ENCODE measurements at places on chromosomes 11 and 22.

GRCh38 chr11:94459576-94459975, 34.1 kb downstream of the MRE11 start:
- no peak for DNase-seq

GRCh38 chr11:27995083-27995482, 112.9 kb downstream of the KIF18A start:
- DNase-seq: no peak

DNA sequence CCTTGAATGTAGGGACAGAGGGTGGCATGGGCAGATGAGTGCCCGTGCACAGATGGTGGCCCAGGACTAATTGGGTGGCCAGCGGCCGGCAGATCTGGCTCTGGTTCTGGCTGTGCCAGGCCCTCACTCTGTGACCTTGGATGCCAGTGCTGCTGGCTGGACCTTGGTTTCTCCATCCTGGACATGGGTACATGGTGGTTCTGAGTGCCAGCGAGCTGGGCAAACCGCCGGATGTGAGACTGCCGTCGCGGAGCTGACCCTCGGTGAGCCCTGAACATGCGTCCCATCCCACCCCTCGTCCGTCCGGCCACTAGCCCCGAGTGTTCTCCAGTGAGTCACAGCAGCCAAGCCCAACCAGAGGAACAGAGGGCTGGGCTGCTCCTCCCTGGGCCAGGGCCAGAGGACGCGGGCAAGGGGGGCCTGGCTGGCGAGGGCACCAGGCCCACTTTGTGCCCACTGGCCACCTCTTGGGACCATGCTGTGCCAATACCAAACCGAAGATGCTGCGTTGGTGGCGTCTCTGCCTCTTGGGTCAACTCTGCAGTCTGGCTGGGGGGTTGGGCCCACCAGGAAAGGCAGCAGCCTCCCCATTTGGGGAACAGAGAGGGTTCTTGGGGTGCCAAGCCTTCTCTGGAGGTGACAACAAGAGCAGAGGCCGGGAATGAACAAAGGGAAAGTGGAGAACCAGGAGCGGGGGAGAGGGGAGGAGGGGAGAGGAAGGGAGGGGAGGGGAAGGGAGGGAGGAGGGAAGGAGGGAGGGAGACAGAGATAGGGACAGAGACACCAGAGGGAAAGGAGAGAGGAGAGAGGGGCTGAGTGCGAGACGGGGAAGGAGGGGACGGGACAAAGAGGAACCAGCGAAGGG, 10.7 kb downstream of the LSP1 start:
- DNase-seq: no peak

GRCh38 chr11:93689240-93689639, 27.8 kb downstream of the CEP295 start:
- DNase-seq: no peak

DNA sequence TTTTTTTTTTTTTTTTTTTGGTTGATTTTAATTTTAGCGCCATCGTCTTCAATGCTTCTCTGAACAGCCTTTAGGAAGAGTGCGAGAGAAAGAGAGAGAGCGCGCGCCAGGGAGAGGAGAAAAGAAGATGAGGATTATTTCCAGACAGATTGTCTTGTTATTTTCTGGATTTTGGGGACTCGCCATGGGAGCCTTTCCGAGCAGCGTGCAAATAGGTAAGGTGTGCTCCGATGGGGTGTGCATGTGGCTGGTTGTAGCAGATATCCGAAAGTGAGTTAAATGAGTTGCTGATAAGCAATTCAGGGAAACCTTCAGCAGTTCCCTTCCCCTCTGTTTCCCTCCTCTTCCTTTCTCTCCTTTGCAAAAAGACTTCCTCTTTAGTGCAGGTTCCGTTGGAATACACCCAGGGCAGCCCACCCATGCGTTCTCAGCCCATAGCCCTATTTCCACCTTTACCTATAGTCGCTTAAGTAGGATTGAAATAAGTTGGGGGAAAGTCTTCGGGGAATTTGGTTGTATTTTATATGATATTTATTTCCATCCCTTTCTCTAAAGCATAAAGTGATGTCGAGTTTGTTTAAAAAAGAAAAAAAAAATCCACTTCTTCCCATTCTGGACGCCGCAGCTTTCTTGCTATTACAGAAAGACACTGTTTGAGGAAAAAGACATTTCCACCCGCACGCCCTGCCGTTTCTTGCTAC, 1.1 kb downstream of the GRIA4 start:
- DNase-seq: no peak

GRCh38 chr11:73384872-73385689, 8.9 kb downstream of the RELT start:
- no peak for DNase-seq

- no peak for DNase-seq
Measured at GRCh38 chr22:44646668-44647067, 55.3 kb upstream of the PRR5 start.

- DNase-seq: no peak
Measured at GRCh38 chr22:45948081-45948648, 28.8 kb downstream of the WNT7B start.

- no peak for DNase-seq
Measured at GRCh38 chr11:63616953-63617352, 2.7 kb upstream of the PLAAT3 start.

- no peak for DNase-seq
Measured at GRCh38 chr11:61477126-61477525, 31.4 kb upstream of the LRRC10B start.

DNA sequence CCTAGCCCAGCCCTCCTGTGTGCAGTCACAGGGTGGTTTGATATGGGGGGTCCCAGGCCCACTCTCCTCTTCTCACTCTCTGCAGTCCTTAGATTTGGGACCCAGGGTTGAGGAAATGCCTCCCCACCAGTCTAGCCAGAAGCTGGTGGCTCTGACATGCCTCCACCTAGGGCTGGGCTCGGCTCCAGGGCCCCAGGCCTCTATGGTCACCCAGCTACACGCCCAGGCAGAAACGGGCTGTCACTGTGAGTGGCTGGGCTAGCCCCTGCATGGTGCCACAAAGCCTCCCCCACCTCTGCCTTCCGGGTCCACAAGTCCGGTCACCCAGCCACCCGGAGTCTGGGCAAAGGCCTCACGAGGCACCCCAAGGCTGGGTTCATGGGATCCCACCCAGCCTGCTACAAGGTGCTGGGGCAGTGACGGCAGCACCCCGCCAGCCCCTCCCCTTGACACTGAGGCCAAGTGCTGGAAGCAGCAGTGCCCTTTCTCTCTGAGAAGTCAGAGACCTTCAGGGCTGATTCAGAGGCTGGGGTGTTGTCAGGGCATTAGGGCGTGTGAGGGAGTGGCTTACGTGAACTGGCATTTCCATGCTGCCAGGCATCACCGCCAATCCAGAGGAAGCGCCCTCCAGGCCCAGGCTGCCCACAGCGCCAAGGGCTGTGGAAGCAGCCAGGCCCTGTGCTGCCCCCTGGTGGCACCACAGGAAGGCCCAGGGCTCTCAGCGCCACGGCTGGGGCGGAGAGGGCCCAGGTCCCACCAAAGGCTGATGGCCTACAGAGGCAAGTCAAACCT, 638 bp upstream of the PITPNM1 start:
- peak; percentile 80 for DNase-seq

DNA sequence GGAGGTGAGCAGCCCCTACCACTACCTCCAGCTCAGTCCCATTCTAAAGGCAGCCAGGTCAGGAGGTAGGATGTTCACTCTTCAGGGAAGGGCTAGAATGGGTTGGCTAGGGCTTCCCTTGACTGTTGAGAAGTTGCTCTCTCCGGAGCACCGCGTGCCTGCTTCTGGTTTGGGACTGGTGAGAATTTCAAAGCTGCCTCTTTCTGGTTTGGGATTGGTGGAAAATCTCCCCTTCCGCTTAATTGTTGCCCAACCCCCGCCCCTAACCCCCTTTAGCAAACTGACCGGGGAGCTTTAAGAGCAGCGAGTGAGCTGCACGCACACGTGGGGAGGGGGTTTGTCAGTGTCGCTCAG, 686 bp downstream of the USP2 start:
- DNase-seq: no peak

- no peak for DNase-seq
Measured at GRCh38 chr11:86728562-86728961, 56.1 kb upstream of the ME3 start.

DNA sequence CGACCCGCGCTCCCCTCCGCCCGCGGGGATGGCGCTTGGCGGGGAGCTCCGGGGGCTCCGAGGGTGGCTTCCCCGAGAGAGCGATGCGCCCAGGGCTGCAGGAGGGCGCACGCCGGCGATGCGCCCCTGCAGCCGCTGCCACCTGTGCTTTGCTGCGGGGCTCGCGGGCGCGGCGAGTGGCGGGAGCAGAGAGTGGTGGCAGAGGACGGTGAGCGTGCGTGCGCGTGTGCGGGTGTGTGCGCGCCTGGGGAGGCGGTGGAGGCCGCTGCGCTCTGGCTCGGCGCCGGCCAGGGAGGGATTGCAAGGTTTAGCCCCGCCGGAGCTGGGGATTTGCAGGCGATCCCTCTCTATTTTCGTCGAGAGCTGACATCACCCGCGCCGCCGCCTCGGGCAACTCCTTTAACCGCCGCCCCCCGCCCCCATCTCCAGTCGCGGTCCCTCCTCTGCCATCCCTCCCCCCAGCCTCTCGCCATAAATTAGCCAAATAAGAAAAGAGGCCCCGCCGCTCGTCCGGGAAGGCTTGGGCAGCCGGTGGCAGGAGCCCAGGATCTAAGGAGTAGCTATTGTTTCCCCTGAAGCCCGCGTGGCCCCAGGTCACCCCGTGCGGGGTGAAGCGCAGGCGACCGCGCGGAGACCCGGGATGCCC, at the start of gene SLC1A2:
TSS of gene SLC1A2 (minus strand) at position 375 of the 646 bp plus-strand sequence. CDS start 592 bp downstream, outside the sequence.
- no peak for DNase-seq

GRCh38 chr11:70525466-70525865, 127.1 kb downstream of the CTTN start:
- no peak for DNase-seq

- no peak for DNase-seq
Measured at GRCh38 chr11:45215098-45215865, 68.8 kb downstream of the PRDM11 start.

DNA sequence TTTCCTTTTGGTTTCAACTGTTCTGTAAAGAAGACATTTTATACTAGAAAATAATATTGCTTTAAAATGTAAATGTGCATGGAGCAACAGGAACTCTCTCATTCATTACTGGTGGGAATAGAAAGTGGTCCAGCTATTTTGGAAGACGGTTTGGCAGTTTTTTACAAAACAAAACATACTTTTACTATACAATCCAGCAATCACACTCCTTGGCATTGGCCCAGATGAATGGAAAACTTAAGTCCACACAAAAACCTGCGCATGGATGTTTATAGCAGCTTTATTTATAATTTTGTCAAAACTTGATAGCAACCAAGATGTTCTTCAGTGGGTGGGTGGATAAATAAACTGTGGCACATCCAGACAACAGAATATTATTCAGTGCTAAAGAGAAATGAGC, 49.9 kb upstream of the SEPTIN5 start:
- DNase-seq: no peak

DNA sequence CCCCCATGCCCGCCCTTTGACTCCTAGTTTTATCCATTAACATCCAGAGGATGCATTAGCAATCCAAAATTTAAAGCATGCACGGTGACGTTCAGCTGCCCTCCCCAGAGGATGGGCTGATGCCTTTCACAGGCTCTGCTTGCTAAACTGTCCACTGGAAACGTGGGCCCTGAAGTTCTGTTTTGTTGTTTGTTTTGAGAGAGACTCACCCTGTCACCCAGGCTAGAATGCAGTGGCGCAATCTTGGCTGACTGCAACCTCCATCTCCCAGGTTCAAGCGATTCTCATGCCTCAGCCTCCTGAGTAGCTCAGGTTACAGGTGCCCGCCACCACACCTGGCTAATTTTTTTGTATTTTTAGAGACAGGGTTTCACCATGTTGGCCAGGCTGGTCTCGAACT, 39.3 kb downstream of the NFRKB start:
- DNase-seq: no peak

GRCh38 chr11:113729456-113729855, 23.3 kb upstream of the TMPRSS5 start:
- no peak for DNase-seq

GRCh38 chr11:106063009-106063408, 14.1 kb downstream of the KBTBD3 start:
- DNase-seq: no peak

GRCh38 chr11:68508425-68508824, 47.9 kb downstream of the PPP6R3 start:
- no peak for DNase-seq

DNA sequence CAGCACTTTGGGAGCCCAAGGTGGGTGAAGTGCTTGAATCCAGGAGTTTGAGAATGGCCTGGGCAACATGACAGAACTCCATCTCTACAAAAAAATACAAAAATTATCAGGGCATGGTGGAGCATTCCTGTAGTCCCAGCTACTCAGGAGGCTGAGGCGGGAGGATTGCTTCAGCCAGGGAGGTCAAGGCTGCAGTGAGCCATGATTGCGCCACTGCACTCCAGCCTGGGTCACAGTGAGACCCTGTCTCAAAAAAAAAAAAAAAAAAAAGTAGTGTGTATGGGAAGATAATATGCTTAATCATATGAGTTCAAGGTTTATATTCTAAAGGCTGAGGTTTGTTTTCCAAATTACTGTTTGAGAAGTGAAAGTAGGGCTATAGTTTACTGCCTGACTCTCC, 10.7 kb downstream of the LDHAL6A start:
- DNase-seq: no peak

GRCh38 chr11:2752923-2753322, 53.1 kb upstream of the KCNQ1OT1 start:
- no peak for DNase-seq

DNA sequence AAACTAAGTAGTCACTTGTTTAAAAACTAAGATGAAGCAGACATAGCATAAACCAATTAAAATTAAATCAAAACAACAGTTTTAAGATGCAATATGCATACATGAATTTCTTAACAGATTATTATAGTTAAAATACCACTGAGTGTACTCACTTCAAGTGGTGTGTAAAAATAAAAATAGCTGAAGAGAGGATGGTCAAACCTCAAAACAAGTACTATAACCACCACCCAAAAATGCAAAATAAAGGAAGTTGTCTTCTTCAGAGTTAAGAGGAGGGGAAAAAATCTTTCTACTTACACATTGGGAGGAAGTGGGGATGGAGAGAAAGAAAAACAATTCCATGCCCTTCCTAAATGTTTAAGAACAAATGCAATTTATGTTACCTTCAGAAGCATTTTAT, 31.9 kb downstream of the RRAS2 start:
- no peak for DNase-seq

DNA sequence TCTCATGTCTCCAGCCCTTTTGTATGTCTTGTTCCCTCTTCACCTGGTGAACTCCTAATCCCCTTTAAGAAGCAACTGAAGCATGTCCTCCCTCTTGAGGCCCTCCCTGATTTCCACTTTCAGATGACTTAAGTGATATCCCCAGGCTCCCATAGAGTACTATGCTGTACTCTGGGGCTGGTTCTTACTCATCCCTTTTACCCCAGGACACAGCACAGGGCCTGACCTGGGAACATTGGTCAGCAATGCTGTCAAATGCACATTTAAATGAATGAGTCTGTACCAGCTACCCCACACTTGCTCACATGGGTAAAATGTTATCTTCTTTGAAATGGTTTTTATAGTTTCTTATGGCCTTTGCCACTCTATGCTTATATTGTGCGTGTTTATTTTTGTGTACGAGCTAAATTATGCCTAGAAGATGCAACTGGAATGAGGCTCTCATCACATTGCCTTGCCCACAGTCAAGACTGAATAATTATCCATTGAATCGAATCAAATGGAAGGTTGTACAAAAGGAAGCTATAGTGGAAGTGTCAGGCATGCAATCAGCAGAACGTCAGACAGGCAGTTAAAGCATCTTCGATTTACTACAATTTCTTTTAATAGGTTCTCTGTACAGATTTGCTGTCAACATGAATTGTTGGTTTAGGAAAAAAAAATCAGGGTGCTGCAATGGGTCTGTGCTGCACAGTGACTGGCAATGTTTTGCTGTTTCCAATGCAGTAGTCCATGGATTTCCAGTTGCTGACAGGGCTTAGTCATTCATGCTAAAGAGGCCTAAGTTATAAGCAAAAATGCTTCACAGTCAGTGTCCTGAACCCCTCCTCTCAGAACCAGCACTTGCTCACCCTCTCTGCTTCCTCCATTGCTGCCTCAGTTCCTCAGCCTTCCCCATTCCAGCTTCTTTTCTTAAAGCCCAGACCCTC, 79.5 kb downstream of the PARVA start:
- no peak for DNase-seq

Measured in stimulated activated CD8-positive, alpha-beta memory T cell treated with anti-CD3 and anti-CD28 coated beads, Interleukin-12 subunit alpha, Interleukin-12 subunit beta, amount 100 ng/mL, for 1 hour (primary cell).